Left renal cortex interstitium (tissue), 4 donors: ENCODE measurements at places on chromosomes 4 and X.
A peak's percentile ranks its signal among the peaks of the same experiment; 100 is the strongest.

- no peak for DNase-seq
Observed at GRCh38 chr4:70676554-70677090, 10.3 kb upstream of the JCHAIN start.

DNA sequence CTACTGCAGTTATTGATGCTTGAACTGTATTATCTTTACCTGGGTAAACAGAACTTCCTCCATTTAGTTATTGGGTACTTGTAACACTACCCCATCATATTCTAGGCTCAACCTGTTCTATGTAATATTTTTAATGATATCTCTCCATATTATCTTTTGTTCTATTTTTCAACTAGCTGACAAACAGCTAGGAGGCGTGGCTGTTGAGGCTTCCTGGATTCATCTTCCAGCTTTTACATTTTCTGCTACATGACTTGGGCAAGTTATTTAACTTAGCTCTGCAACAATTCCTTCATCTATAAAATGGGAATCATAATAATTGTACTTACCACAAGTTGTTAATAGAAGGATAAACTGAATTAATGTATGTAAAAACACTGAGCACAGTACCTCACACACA, 349.3 kb downstream of the PTTG2 start:
- DNase-seq: no peak

DNA sequence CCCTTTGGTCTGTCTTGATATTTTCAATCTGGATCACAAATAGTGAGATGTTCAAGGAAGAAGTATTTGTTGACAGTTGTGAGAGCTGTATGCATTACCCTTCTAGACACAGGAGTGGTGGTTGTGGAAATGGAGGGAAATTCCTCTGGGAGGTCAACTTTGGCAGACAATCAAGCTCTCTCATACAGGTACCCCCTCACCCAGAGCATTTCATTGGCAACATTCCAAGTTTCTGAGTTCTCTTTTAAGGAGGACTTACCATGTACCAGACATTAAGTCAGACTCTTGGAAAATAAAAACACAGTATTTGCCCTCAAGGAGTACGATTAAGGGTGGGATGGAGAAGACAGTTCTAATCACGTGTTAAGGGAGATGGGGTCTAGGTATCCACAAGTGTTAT, 45.3 kb downstream of the KLHL15 start:
- no peak for DNase-seq

- DNase-seq: no peak
Observed at GRCh38 chrX:71095033-71095432, 618 bp upstream of the FOXO4 start.

DNA sequence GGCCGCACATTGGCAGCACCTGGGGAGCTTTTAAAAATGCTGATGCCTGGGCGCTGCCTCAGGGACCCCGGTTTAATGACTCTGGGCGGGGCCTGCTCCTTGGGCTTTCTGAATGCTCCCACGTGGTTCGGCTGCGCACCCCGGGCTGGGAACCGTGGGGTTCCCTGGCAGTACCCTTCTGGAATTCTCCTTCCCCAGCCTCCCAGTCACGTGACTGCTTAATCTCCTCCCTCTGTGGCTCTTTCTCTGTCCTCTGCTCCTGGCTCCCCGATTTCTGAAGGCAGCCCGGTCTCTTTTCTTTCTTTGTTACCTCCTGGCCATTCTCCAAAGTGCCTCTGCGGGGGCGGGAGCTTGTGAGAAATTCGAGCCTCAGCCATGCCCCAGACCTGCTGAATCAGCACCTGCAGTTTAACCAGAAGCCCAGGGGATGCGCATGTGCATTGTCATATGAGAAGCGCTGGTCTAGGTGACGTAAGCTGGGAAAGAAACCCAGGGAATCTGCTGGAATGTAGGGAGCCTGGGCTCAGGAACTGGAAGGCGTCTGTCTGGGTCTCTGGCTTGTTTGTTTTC, 16.6 kb downstream of the CLCN4 start:
- peak; percentile 71 for DNase-seq
